ENCODE measurements at places on chromosomes 11 and 22.

- no peaks in the 10 kb centered on the region for H3K27me3 ChIP-seq
- peaks cover 25% of the 10 kb centered on the region for H3K36me3 ChIP-seq
- no peak overlapping the region for H3K27ac ChIP-seq
- H3K4me1 ChIP-seq: no peaks in the 10 kb centered on the region
- no peak for DNase-seq
- H3K4me3 ChIP-seq: no peak overlapping the region
Observed at GRCh38 chr11:1305063-1305495, 4.4 kb downstream of the TOLLIP start.

- H3K36me3 ChIP-seq: no peaks in the 10 kb centered on the region
- H3K27me3 ChIP-seq: no peaks in the 10 kb centered on the region
- H3K4me3 ChIP-seq: no peak overlapping the region
- no peaks in the 10 kb centered on the region for H3K4me1 ChIP-seq
Observed at GRCh38 chr11:71178076-71178475, 74.3 kb downstream of the SHANK2 start.

DNA sequence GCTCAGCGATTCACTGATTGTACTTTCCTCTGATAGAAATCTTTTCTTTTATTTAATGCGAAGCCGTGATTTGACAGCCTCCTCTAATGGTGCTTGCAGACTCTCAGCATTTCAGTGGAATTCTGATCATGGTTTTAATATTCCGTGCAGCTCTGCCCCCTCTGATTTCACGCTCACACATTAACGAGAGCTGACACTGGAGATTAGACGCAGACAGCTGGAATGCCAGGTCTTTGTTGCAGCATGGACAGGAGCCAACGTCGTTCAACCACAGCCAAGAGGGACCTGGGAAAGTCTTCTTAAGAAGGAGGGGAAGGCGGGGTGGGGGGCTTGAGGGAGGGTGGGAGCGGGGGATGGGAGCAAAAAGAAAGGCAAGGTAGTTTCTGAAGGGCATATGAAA lies 186.4 kb downstream of the BLID start:
- no peak overlapping the region for H3K27ac ChIP-seq
- H3K27me3 ChIP-seq: peaks cover 14% of the 10 kb centered on the region
- H3K36me3 ChIP-seq: no peaks in the 10 kb centered on the region
- peak; percentile 38 for DNase-seq
- peaks cover 7% of the 10 kb centered on the region for H3K4me1 ChIP-seq

GRCh38 chr11:103604310-103604709 lies 432.1 kb upstream of the DDI1 start:
- H3K4me3 ChIP-seq: no peak overlapping the region
- DNase-seq: no peak
- H3K4me1 ChIP-seq: no peaks in the 10 kb centered on the region
- H3K27me3 ChIP-seq: no peaks in the 10 kb centered on the region
- no peak overlapping the region for H3K27ac ChIP-seq

DNA sequence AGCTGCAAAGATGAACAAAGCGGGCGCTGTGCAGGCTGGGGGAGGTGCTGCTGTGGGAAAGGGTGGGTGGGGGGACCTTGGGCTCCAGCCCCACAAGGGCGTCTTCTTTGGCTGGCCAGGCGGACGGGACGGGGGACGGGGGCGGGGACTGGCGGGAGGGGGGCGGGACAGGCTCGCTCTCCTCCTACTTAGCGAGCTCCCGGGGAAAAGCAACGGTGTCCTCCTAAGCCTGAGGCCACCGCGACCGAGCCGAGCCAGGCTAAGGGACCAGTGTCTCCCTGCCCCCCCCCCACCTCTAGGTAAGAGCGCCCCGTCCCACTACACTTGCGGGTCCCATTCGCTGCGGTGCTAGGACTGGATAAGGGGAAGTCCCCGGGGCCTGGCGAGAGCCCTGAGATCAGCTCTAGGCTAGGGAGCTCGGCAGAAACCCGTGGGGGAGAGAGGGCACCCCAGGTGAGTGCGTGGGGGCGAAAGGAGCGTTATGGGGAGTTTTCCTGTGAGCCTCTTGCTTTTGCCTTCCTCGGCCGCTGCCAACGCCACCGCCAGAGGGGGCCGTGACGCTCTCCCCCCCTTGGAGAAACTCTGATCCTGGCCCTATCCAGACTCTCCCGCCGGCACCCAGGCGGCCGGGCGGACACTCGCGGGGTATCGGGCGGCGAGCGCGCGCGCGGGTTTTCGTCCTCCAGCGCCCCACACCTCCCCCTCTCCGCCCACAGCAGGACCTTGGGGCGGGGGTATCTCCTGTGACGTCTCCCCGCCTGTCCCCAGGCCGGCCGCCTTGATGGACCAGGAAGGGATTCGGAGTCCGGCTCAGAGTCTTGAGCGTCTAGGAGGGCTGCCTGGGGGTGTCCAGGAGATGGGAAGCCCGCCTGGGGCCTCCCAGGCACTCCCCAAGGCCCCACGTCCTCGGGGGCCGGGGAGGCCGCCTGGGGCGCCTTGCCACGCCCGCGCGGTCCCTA lies at the start of gene PHLDB1:
Gene PHLDB1, plus strand, starts transcription at position 215 of the 959 bp plus-strand sequence. CDS start 6,222 bp downstream, outside the sequence.
- H3K4me1 ChIP-seq: peaks cover 29% of the 10 kb centered on the region
- no peak within 1 kb of the TSS for H3K27ac ChIP-seq
- peaks cover 7% of the 10 kb centered on the region for H3K36me3 ChIP-seq
- peaks cover 27% of the 10 kb centered on the region for H3K27me3 ChIP-seq
- peak within 1 kb of the TSS; percentile 78 for H3K4me3 ChIP-seq
- no peak for DNase-seq

- DNase-seq: no peak
- no peaks in the 10 kb centered on the region for H3K4me1 ChIP-seq
- H3K27ac ChIP-seq: no peak overlapping the region
- peaks cover 45% of the 10 kb centered on the region for H3K36me3 ChIP-seq
- H3K27me3 ChIP-seq: no peaks in the 10 kb centered on the region
Observed at GRCh38 chr22:41171996-41172395, 33.1 kb upstream of the L3MBTL2 start.

DNA sequence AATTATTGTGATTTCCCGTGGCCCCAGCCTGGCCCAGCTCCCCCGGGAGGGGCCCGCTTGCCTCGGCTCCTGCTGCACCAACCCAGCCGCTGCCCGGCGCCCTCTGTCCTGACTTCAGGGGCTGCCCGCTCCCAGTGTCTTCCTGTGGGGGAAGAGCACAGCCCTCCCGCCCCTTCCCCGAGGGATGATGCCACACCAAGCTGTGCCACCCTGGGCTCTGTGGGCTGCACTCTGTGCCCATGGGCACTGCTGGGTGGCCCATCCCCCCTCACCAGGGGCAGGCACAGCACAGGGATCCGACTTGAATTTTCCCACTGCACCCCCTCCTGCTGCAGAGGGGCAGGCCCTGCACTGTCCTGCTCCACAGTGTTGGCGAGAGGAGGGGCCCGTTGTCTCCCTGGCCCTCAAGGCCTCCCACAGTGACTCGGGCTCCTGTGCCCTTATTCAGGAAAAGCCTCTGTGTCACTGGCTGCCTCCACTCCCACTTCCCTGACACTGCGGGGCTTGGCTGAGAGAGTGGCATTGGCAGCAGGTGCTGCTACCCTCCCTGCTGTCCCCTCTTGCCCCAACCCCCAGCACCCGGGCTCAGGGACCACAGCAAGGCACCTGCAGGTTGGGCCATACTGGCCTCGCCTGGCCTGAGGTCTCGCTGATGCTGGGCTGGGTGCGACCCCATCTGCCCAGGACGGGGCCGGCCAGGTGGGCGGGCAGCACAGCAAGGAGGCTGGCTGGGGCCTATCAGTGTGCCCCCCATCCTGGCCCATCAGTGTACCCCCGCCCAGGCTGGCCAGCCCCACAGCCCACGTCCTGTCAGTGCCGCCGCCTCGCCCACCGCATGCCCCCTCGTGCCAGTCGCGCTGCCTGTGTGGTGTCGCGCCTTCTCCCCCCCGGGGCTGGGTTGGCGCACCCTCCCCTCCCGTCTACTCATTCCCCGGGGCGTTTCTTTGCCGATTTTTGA lies 3.3 kb upstream of the ANKRD13D start:
- H3K36me3 ChIP-seq: peaks cover 51% of the 10 kb centered on the region
- no peak overlapping the region for H3K4me3 ChIP-seq
- no peak for DNase-seq

GRCh38 chr11:115334932-115335788 lies 169.1 kb downstream of the CADM1 start:
- no peak overlapping the region for H3K4me3 ChIP-seq
- DNase-seq: peak; percentile 12
- peaks cover 2% of the 10 kb centered on the region for H3K36me3 ChIP-seq
- no peak overlapping the region for H3K27ac ChIP-seq

- no peaks in the 10 kb centered on the region for H3K36me3 ChIP-seq
- no peaks in the 10 kb centered on the region for H3K27me3 ChIP-seq
- H3K4me1 ChIP-seq: peaks cover 33% of the 10 kb centered on the region
- H3K27ac ChIP-seq: no peak overlapping the region
Observed at GRCh38 chr11:11514246-11514645, 107.6 kb downstream of the GALNT18 start.

DNA sequence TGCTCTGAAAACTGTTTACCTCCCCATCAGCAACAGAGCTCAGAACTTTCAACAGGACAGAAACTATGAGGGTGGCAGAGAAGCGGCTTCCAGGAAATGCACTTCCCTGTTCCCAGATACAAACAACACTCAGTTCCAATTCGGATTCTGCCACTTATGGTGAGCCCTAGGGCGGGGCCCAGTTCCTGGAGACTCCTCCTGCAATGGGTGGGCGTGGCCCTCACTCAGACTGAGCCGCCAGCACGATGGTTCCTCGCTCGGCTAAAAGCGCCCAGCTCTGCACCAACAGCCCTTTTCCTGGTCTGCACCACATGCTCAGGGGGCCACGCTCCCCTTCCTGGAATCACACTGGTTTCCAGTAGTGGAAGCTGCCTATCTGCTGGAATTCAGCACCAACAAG lies 314.1 kb downstream of the CTTN start:
- H3K36me3 ChIP-seq: no peaks in the 10 kb centered on the region
- no peak overlapping the region for H3K4me3 ChIP-seq
- H3K4me1 ChIP-seq: peaks cover 13% of the 10 kb centered on the region
- no peak overlapping the region for H3K27ac ChIP-seq

DNA sequence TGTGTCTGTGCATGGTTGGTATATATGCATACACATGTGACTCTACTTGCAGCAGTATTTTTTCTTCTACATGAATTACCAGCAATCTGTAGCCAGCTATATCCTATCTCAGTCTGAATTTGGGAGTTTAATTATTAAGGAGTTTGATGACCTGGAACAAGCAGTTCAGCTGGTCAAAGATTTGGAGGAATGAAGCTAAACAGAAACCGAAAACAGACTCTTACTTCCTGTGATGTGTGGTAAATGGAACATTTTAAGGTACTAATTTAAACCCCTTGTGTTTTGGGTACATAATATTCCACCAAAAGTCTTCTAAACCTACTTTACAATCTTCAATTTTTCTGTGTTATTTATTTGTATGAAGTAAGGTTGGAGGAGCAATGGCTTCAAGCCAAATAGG lies 124.4 kb upstream of the PGR start:
- no peak overlapping the region for H3K27ac ChIP-seq
- no peak for DNase-seq
- H3K4me1 ChIP-seq: no peaks in the 10 kb centered on the region
- H3K4me3 ChIP-seq: no peak overlapping the region
- H3K36me3 ChIP-seq: no peaks in the 10 kb centered on the region
- no peaks in the 10 kb centered on the region for H3K27me3 ChIP-seq

- no peaks in the 10 kb centered on the region for H3K27me3 ChIP-seq
- H3K36me3 ChIP-seq: peaks cover 14% of the 10 kb centered on the region
- H3K27ac ChIP-seq: no peak overlapping the region
- no peak overlapping the region for H3K4me3 ChIP-seq
- peaks cover 3% of the 10 kb centered on the region for H3K4me1 ChIP-seq
Observed at GRCh38 chr11:86508604-86509587, 134.2 kb downstream of the CCDC81 start.

DNA sequence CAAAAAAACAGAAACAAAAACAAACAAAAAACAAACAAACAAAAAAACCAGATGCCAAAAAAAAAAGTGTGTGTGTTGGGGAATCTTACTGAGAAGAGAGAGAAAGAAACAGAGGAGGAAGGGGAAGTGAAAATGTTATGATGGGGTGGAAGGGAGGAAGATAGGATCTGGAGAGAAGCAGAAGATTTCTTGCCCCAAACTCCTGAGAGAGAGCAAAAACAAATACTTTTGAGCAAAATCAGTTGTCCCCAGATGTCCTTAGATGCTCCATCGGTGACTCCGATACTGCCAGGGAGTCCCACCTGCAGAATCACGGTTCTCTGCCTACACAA lies 19.9 kb upstream of the GRAMD1B start:
- no peak for DNase-seq
- no peaks in the 10 kb centered on the region for H3K4me1 ChIP-seq
- H3K27me3 ChIP-seq: peaks cover 18% of the 10 kb centered on the region
- H3K27ac ChIP-seq: no peak overlapping the region
- H3K4me3 ChIP-seq: no peak overlapping the region

- DNase-seq: no peak
- H3K36me3 ChIP-seq: no peaks in the 10 kb centered on the region
- no peak overlapping the region for H3K27ac ChIP-seq
- H3K4me3 ChIP-seq: no peak overlapping the region
- no peaks in the 10 kb centered on the region for H3K27me3 ChIP-seq
Observed at GRCh38 chr11:32154275-32154674, 63.4 kb downstream of the RCN1 start.

- DNase-seq: no peak
- H3K27me3 ChIP-seq: no peaks in the 10 kb centered on the region
- no peak overlapping the region for H3K4me3 ChIP-seq
- no peak overlapping the region for H3K27ac ChIP-seq
Observed at GRCh38 chr11:117663821-117664220, 133.2 kb downstream of the DSCAML1 start.

DNA sequence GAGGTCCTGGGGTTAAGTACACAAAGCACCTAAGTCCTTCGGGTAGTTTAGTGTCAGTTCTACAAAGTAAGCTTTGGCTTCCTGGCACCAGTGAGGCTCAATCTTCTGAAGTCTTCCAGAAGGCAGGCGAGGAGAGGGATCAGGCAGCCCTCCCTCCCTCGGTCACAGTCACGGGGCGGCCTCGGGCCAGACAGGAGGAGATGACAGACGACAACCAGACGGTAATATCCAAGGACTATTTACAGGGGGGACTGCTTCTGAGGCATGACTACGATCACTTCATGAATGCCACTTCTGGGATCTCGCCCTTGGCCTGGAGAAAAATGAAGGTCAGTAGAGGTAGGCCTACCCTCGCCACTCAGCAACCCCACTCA lies 383 bp upstream of the TMEM223 start:
- peaks cover 89% of the 10 kb centered on the region for H3K36me3 ChIP-seq
- no peaks in the 10 kb centered on the region for H3K27me3 ChIP-seq
- peak overlapping the region; percentile 91 for H3K4me3 ChIP-seq
- peaks cover 10% of the 10 kb centered on the region for H3K4me1 ChIP-seq

DNA sequence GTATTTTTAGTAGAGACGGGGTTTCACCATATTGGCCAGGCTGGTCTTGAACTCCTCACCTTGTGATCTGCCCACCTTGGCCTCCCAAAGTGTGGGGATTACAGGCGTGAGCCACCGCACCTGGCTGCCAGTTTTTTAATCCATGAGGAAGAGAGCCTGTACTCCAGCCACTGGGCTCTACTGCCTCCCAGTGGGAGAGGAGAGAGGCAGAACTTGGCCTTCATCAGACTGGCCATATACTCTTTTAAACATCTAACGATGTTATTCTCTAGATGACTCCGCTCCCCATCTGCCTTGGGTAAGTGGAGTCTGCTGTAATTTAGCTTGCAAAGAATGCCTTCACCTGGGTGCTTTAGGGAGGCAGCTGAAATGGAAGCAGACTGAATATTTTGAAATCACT lies 34.6 kb downstream of the SLC6A5 start:
- no peaks in the 10 kb centered on the region for H3K4me1 ChIP-seq
- no peak overlapping the region for H3K27ac ChIP-seq
- DNase-seq: no peak
- no peak overlapping the region for H3K4me3 ChIP-seq
- peaks cover 5% of the 10 kb centered on the region for H3K27me3 ChIP-seq
- no peaks in the 10 kb centered on the region for H3K36me3 ChIP-seq

Measured in neuronal stem cell (in vitro differentiated cells).